ENCODE measurements at places on chromosomes 7 and 10.

DNA sequence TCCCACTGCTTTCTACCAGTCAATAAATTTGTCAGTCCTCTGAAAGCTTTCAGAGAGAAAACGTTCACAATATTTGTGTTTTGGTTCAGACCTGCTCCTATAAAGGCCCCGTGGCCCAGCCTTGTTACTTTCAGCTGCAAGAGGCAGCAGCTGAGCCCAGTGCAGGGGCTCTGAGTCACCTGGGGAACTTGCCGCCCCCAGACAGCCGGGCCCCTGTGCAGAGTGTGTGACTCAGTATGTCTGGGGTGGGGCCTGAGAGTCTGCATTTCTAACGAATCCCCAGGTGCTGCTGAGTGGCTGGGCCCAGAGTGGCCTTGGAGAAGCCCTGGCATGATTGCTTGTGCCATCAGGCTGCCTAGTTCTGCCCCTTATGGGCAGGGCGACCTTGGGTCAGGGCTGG lies 303.5 kb downstream of the PAXIP1 start:
- H3K36me3 ChIP-seq, result no peaks in the 10 kb centered on the region
- no peak overlapping the region for H3K4me3 ChIP-seq
- H3K27ac ChIP-seq, result no peak overlapping the region
- DNase-seq, result no peak
- no peaks in the 10 kb centered on the region for H3K4me1 ChIP-seq
- H3K27me3 ChIP-seq, result no peaks in the 10 kb centered on the region

DNA sequence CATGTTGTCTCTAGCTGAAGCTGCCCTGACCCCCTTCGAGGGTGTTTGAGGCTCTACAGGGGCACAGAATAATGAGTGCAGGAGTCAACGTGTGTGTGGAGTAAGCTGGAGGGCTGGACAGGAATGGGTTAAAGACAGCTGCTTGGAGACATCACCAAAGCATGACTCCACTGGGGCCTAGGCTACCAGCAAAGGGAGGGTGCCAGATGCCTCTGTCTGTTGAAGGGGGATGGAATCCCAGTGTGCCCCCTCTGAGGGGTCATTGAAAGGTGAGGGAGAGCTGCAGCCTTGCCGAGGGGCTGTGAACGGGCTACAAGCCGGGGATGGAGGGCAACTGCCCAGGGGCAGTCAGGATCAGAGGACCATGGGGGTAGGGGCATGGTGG lies 51.7 kb upstream of the PODXL start:
- no peak overlapping the region for H3K27ac ChIP-seq
- no peaks in the 10 kb centered on the region for H3K4me1 ChIP-seq
- no peak for DNase-seq
- H3K27me3 ChIP-seq, result no peaks in the 10 kb centered on the region
- no peaks in the 10 kb centered on the region for H3K36me3 ChIP-seq
- no peak overlapping the region for H3K4me3 ChIP-seq

- peaks cover 17% of the 10 kb centered on the region for H3K27me3 ChIP-seq
- H3K4me3 ChIP-seq, result no peak overlapping the region
- DNase-seq, result no peak
- H3K27ac ChIP-seq, result no peak overlapping the region
- H3K36me3 ChIP-seq, result no peaks in the 10 kb centered on the region
- no peaks in the 10 kb centered on the region for H3K4me1 ChIP-seq
Measured at GRCh38 chr7:29844559-29844958, 38.3 kb downstream of the WIPF3 start.

DNA sequence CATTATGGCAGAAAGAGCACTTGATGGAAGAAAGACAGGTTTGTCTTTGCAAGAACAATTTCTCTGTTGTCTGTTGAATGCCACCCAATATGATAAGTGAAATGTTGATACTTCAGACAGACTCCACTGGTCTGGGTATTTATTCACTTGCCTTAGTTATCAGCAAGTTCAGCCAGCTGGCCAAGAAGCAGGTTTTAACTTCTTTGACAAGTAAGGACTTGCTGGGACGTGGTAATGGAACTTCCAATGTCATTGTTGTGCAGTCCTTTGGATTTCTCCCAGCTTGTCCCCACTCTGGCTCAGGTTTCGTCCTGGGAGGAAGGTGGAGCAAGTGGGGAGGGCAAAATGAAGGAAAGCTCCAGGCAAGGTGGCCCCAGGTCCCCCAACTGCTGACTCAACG lies 497.4 kb downstream of the RPS24 start:
- H3K27ac ChIP-seq, result no peak overlapping the region
- H3K27me3 ChIP-seq, result no peaks in the 10 kb centered on the region
- H3K36me3 ChIP-seq, result no peaks in the 10 kb centered on the region
- H3K4me3 ChIP-seq, result no peak overlapping the region

GRCh38 chr7:45359776-45360175 lies 202.2 kb downstream of the RAMP3 start:
- H3K4me1 ChIP-seq, result no peaks in the 10 kb centered on the region
- H3K36me3 ChIP-seq, result no peaks in the 10 kb centered on the region
- H3K27ac ChIP-seq, result no peak overlapping the region
- H3K27me3 ChIP-seq, result no peaks in the 10 kb centered on the region
- no peak overlapping the region for H3K4me3 ChIP-seq

GRCh38 chr10:124680675-124681074 lies 63.5 kb downstream of the FAM53B start:
- H3K4me3 ChIP-seq, result no peak overlapping the region
- H3K27ac ChIP-seq, result peak overlapping the region; percentile 19
- H3K36me3 ChIP-seq, result peaks cover 64% of the 10 kb centered on the region
- peaks cover 53% of the 10 kb centered on the region for H3K4me1 ChIP-seq
- H3K27me3 ChIP-seq, result no peaks in the 10 kb centered on the region

DNA sequence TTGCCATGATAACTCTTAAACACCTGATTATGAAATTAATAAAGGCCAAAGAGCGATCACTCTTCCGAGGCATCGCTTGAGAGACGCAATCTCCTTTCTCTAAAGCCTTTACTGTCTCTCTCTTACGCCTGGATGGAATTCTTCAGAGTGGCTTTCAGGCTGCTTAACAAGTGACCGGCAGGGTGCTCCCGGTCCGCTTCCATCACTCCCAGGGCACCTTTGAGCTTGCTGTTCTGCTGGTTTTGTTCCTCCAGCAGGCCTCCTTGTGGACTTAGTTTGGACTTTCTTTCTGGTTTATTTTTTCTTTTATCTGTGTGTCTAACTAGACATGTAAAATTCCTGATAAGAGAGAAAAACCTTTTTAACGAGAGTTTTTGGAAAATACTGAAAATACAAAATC lies 60.9 kb downstream of the MRPL32 start:
- H3K27ac ChIP-seq, result no peak overlapping the region
- H3K4me3 ChIP-seq, result no peak overlapping the region
- no peaks in the 10 kb centered on the region for H3K36me3 ChIP-seq
- peaks cover 6% of the 10 kb centered on the region for H3K27me3 ChIP-seq

- H3K27ac ChIP-seq, result no peak overlapping the region
- H3K27me3 ChIP-seq, result no peaks in the 10 kb centered on the region
- H3K4me3 ChIP-seq, result no peak overlapping the region
- no peaks in the 10 kb centered on the region for H3K4me1 ChIP-seq
Measured at GRCh38 chr10:6446711-6447110, 133.4 kb downstream of the PRKCQ start.

Measured in esophagus squamous epithelium (tissue), 5 donors.